RWPE1 (cell line): ENCODE measurements at places on chromosomes 2 and 18.
A peak's percentile ranks its signal among the peaks of the same experiment; 100 is the strongest.

- no peak for DNase-seq
Observed at GRCh38 chr2:187393211-187393610, 54.8 kb downstream of the CALCRL start.

DNA sequence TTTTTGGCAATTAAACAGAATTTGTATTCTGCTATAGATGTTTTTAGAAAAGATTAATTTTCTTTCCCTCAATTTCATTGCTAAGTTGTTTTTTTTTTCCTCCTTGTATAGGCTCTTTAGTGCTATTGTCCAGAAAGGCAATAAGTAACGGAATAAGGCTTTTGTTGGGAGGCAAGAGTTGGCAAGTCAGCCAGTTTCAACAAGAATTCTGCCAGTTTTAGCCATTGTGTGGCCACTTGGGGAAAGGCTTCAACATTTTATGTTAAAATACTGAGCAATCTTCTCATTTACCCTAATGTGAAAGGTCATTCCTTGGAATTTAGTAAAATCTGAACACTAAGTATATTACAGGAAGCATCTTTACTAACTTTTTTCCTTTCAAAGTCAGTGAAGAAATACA lies 9.6 kb downstream of the CALCRL start:
- DNase-seq: no peak

- peak; percentile 40 for DNase-seq
Observed at GRCh38 chr2:101766871-101767739, 69.6 kb downstream of the MAP4K4 start.

- DNase-seq: no peak
Observed at GRCh38 chr18:74375999-74376398, 60.4 kb downstream of the C18orf63 start.

DNA sequence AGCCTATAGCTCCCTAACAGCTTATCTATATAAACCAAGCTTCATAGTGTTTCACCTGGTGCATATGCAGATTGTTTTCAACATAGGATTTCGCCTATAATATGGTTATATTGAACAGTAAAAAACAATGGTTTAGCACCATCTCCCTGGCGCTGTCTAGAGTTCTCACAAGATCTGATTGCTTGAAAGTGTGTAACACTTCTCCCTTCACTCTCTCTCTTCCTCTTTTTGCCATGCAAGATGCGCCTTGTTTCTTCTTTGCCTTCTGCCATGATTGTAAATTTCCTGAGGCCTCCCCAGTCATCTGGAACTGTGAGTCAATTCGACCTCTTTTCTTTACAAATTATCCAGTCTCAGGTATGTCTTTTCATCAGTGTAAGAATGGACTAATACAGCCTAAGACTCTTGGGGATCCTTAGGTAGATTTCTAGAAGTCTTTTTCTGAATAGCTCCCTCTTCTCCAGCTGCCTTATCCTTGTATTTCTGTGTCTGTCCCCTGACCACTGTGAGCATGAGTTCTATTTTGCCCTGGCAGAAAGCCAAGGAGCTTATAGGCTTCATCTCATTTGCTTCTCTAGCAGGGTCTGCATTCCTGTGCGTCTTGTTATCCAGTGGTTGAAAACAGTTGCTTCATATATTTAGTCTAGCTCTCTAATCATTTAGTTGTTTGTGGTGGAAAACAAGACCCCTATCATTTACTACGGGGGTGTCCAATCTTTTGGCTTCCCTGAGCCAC lies 401.6 kb downstream of the GPD2 start:
- no peak for DNase-seq

DNA sequence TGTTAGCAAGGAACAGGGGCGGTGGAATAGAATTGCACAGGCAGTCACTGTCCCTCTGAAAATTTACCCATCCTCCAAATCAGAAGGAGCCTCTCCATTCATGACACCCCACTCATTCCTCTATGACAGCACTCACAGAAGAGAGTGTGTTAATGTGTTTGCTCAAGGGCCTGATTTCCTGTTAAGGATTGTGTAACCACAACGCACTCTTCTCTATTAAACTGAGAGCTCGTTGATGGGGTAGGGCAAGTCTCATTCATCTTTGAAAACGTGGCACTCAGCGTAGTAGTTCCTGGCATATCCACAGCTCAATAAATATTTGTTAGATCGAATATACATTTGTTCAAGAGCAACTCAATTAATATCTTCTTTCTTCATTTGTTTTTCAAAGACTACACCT lies 106.4 kb downstream of the VAPA start:
- DNase-seq: no peak

DNA sequence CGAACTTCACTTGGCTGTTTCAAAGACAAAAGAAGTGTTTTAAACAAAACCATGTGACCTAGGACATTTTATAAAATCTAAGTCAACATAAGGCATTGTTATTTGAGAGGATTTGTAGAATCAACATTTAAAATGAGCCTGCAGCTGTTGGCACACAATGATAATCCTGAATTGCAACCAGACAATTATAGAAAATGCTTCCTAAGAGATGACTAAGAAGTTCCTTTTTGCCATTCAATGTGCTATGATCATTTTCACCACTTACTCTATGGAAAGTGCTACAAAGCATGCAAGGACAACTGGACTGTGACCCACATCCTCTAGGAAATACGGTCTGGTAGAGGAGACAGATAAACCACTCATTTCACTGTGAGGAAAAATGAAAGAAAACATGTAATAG lies 246.4 kb downstream of the CDH20 start:
- no peak for DNase-seq

- DNase-seq: peak; percentile 60
Observed at GRCh38 chr2:241680827-241681599, 5.6 kb downstream of the DTYMK start.

- no peak for DNase-seq
Observed at GRCh38 chr2:195912079-195912478, 156.6 kb downstream of the DNAH7 start.

- no peak for DNase-seq
Observed at GRCh38 chr2:155377931-155378444, 679.5 kb downstream of the KCNJ3 start.

DNA sequence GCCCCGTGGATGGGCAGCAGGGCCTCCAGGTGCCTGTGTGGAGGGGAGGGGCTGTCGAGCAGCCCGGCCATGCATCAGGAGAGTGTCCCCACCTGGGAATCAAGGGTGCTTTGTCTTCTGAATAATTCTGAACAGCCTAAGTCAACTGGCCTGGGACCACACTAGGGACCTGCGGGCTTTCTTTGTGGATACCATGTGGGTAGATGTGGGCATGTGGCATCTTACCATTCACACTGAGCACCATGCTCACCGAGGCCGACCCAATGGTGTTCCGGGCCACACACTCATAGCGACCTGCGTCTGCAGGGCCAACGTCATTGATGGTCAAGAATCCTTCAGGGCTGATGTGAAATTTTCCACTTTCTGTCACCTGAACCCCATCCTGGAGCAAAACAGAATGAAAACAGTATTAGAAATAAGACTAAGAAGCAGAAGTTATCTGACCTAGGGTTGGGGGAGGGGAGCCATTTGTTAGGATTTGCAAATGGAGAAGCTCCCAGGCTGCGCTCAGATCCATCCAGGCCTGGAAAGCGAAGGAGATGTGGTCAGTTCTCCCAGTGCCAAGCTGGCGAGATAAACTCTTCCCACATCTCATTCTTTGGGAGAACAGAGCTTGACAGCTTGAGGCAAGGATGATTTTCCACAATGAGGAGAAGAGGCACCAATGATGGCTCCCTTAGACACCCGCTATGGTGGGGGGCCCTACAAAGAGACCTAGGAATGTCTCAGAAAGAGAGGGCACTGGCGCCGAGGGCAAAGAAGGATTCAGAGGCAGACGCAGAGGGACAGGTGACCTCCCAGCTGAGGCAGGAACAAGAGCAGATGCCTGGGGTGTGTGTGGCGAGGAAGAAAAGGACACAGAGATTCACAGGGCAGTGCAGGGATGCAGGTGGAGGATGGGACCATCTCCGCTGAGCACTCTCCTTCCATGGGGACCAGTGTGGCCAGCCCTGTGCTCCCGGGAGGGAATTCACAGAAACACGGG lies 83.4 kb downstream of the PXDN start:
- no peak for DNase-seq

- no peak for DNase-seq
Observed at GRCh38 chr18:64403784-64404503, 255.1 kb upstream of the LINC00305 start.

DNA sequence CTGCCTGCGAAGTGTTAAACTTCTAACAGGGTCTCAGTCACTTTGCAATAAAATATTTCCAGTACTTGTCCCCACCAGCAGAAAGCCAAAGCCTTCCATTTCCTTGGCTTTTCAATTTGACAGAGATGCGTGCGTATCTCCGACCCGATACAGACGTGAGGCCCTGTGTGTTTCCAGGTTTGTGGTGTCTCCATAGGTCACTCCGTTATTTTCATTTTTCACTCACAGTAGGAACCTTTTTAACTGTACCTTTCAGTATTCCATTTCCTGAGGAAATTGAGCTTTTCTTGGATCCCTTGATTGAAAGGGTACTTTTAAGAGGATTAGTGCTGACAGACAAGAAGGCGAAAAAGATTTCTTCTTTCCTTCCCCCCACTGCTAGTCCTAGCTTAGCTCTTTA lies 116.3 kb upstream of the TTN start:
- no peak for DNase-seq

GRCh38 chr2:37414470-37414949 lies 70.1 kb downstream of the QPCT start:
- peak; percentile 63 for DNase-seq

GRCh38 chr2:165162466-165162865 lies 41.4 kb downstream of the SCN3A start:
- DNase-seq: no peak

DNA sequence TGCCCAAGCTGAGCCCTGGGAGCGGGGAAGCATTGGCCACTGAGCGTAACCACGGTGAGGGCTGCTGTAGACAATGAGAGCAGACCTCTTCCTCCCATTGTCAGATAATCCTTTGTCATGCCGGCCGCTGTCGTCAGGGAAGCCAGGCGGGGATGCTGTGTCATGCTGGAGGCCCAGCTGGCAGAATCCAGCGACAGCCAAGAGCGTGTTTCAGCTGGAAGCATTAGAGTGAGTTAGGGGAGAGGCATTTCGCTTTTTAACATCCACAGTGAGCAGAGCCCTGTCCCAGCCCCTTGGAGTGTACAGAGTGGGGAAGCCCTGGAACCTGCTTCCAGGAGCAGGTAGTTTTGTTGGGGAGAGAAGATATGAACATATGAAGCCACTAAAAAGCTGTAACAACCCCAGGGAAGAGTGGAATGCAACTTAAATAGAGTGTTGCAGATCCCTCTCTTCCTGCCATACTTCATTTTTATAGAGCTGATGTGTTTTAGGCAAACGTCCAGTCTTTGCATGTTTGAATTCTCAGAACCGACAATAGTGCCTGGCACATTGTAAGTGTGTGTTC lies 7.0 kb downstream of the CTIF start:
- peak; percentile 29 for DNase-seq

GRCh38 chr18:54712306-54712705 lies 116.0 kb upstream of the RAB27B start:
- peak; percentile 53 for DNase-seq

DNA sequence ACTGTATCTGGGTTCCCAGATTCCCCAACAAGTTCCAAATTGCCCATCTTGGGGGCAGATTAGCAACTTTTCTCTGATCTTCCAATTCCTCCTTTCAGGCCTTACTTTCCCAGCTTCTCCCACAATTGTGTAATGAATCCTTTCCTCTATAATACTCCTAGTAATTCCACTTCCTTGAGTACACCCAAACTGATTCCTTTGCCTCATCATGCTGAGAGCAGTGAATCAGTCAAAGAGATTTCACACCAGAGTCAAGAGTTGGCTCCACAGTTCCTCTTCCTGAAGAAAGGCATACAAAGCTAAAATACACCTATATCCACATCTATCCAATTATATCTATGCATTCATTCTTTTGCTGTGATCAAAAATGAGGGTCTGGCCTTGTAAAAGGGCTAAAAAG lies 28.6 kb upstream of the DAPL1 start:
- no peak for DNase-seq

GRCh38 chr2:76579911-76580310 lies 869.2 kb upstream of the GCFC2 start:
- no peak for DNase-seq

GRCh38 chr2:216548901-216549331 lies 50.3 kb downstream of the RPL37A start:
- no peak for DNase-seq

- DNase-seq: no peak
Observed at GRCh38 chr2:172086241-172087206, 1.2 kb downstream of the DLX1 start.

DNA sequence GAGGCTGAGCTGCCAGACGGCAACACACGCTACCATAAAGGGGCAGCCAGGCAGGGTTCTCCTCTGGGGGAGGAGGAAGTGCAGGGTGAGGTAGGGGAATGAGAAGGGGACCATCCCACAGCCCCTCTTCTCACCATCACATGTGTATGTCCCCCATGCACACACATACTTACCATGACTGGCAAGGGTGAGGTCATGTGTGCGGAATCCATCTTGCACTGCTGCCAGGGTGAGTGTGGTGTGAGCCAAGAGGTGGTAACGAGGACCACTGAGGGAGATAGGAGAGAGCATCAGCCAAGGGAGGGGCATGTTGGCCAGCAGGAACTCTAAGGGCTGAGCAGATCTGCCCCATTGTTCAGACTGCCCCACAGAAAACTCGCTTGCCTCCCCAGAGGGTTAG lies 7.1 kb downstream of the WDR54 start:
- no peak for DNase-seq

DNA sequence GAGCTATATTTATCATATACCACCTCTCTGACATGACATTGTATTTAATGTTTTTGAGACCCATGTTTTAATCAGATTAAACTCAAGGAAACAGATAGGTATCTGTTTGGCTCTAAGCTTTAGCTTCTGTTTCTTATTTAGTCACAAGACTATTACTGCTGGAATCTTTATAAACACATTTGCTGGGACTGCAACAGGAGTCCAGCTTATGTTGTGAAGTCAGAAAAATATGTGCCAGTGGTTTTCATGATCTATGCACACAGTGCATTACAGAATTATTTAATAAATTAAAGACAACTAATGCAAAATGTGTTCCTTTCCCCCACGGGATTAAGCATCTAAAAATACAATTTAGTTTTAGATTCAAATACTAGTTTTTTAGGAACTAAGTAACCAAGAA lies 338.9 kb downstream of the ZEB2 start:
- DNase-seq: no peak

DNA sequence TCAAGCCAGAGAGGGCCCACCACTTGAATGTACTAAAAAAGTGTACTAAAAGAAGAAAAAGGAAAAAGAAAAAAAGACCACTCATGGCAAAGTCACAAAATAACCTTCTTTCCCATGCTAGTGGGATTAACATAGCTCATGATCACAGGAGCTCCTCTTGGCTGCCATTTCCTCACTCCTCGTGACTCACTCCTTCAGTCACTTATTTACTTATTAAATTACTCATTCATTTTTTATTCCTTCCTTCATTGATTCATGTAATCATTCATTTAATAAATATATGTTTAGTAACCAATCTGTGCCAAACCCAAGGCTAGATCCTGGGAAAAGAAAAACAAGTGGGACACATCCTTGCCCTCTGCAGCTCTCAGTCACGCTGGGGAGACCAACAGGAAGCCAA lies 300.5 kb downstream of the INSIG2 start:
- DNase-seq: peak; percentile 54

GRCh38 chr2:60652832-60653340 lies 99.4 kb upstream of the BCL11A start:
- no peak for DNase-seq
